Stimulated activated CD4-positive, alpha-beta T cell treated with anti-CD3 and anti-CD28 coated beads, Interleukin-1b, Interleukin-23, amount 100 ng/mL, for 1 hour (primary cell): ENCODE measurements at places on chromosomes 4 and X.

DNA sequence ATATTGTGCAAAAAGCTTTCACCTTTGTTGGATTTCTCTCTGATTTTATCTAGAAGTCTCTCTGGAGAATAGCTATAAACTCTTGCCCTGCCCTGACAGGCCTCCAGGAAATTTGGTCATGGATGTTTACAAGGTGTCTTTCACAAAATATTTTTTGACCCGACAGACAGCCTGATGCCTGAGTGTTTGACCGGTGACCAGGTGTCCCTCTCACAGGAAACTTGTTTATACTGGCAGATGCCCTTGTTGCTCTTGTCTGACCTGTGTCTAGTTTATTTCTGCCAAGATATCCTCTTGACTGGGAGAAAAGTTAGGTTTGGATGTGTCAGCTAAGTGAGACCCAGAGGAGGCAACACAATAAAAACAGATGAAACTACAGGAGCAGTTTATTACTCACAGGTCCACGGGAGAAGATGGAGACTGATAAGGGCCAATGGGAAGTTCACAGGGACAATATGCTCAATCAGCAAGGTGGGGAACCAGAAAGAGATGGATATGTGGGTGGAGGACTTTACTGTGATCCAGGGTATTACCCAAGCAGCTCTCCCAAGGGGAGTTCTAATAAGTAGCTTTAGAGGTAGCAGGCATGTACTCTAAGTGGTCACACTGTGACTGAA lies 243.3 kb downstream of the ARAP2 start:
- no peak for DNase-seq

GRCh38 chr4:4805887-4806286 lies 53.6 kb upstream of the MSX1 start:
- DNase-seq, result no peak

GRCh38 chr4:24770032-24770584 lies 25.3 kb upstream of the SOD3 start:
- DNase-seq, result no peak

GRCh38 chr4:93779228-93779627 lies 49.3 kb upstream of the ATOH1 start:
- no peak for DNase-seq

GRCh38 chr4:55359397-55359916 lies 13.4 kb downstream of the SRD5A3 start:
- no peak for DNase-seq

DNA sequence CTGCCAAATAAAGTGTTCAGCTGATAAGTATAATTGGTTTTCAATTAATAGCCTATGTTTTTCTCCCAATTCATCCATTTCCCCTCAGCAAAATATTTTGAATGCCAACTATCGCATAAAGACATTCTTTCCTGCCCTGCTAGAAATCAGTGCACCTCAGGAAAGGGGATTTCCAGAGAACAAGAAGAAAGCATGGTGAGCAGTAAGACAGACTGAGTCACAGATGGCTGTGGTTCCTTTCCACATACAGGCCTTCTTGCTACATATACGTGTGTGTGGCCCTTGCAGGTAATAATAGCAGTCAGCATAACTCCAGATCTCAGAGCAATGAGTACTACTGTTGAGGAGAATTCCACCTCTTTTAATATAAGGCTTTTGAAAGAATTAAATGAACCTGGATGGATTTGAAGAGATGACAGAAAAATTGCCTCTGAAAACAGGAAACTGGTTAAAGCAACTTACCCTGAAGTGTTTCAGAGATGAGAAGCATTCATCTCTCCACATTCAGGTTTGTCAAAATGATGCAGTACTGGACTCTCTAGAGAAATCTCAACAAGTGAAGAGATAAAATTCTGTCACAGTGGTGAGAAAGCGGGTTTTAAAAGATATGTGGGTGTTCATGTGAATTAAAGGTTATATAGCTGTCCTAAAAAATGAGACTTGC lies 13.6 kb downstream of the GASK1B start:
- no peak for DNase-seq

DNA sequence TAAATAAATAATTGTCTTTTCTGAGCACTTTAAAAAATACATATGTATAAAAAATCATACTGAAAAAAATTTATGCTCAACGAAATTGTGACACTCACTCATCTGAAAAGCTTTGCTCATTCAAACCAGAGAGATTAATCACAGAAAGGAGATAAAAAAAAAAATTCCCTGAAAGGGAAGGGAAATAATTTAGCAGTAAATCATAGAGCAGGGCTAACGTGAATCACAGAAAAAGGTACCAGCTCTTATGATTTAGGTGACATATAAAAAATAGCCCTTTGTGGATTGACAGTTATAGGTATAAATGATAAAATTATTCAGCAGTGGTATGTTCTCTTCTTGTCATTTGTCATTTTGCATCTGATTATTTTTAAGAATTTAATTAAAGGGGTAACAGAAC lies 552.7 kb upstream of the TENM3 start:
- no peak for DNase-seq

DNA sequence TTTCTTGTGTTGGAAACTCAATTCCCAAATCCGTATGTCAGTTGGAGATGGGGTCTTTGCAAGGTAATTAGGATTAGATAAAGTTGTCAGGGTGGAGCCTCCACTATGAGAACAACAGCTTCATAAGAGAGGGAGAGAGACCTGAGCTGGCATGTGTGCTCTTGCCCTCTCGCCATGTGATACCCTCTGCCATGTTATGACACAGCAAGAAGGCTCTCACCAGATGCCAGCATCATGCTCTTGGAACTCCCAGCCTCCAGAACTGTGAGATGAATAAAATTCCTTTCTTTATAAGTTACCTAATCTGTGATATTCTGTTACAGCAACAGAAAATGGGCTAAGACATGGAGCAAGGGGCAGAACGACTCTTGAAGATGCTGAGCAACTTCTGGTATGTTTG lies 201.9 kb upstream of the BOD1L1 start:
- no peak for DNase-seq

- no peak for DNase-seq
Observed at GRCh38 chr4:168787334-168787733, 222.7 kb downstream of the CBR4 start.

GRCh38 chr4:110654254-110654635 lies 31.4 kb upstream of the PITX2 start:
- no peak for DNase-seq

DNA sequence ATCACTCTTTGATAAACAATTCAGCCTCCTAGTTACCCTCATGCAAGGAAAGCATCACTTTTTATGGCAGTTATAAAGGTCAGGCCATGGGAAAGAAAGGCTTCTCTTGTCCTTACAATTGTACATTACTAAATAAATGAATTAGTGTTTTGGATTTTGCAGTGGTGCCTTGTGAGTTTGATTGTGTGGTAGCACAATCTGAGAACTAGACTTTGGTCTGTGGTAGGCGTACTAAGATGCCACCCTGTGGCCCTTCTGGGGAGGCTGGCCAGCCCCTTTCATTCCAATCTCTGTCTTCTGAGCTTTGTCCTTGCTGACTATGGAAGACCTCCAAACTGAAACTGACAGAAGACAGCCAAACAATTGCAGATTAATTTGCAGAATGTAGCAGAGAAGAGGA lies 14.6 kb upstream of the HNRNPD start:
- no peak for DNase-seq
